CD4-positive, alpha-beta T cell treated with Interleukin-10 for 1 hour (primary cell): ENCODE measurements at places on chromosomes 7 and 10.

- no peak for DNase-seq
These were observed 4.5 kb downstream of the SKIDA1 start for GRCh38 chr10:21520949-21521348.

- DNase-seq, result no peak
These were observed 5.2 kb downstream of the SEMA3E start for GRCh38 chr7:83643739-83644138.

DNA sequence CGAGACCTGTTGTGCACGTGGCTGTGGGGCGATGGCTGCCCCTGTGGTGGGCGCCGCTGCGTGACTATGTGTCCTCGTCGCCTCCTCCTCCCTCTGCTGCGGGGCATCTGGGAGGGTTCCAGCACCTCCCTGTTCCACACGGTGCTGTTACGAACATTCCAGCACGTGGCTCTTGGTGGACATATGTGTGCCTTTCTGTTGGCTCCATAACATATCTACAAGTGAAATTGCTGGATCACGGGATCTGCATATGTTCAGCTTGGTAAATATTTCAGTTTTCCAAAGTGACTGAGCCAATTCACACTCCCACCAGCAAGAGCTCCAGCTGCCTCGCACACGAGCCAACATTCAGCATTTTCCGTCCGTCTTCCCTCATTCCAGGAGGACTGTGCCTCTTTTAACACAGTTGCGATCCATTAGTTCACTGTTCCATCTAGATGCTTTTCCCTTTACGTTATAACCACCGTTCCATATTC, 25.1 kb downstream of the SNX8 start:
- no peak for DNase-seq

DNA sequence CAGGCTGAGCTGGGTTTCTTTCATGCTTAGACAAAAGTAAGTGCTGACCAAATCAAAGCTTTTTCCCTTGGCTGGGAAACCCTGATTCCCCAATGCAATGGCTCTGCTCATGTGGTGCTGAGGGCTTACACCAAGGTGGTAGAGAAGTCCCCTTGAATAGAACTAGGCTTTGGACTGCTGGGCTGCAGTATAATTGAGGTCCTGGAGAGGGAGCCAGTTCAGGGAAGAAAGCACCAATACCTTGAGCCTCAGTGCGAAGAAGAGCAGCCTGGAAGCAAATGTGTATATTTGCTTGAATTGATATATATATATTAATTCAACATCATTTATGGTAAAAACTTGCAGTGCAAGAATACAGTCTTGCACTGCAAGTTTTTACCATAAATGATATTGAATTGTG, 391.1 kb downstream of the RPS24 start:
- no peak for DNase-seq

GRCh38 chr10:71457908-71458307, 61.2 kb downstream of the CDH23 start:
- no peak for DNase-seq

DNA sequence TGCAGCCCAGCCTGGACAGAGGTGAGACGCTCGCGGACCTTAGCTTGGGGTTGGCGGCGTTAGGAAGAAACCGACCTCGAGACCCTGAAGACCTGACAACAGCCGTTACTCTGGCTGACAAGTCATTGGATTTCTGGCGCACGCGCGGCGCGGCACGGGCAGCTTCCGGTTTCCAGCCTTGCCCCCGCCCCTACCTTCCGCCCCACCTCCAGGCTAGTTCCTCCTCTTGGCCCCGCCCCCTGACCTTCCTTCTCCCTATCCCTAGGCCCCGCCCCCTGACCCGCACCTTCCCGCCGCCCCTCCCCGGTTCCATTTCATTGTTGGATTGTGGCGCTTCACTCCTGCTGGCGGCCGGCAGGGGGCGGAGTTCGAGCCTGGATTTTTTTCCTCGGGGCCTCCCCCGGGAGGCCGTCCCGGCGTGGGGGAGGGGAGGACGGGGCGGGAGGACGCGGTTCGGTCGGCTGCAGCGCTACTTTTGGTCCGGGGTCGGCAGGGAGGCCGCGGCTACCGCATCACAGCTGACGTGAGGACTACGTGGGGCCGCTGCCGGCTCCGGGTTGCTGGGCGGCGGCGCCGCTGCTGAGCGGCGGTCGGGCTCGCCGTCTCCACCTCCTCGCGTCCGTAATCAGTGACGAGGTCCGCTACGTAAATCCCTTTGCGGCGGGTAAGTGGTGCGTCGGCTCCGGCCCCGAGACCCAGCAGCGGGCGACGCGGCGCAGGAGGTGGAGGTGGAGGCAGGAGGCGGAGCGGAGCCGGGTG, at the start of gene CREM:
Gene CREM (plus strand): TSS at position 317 of the 759 bp plus-strand sequence. CDS start 10,990 bp downstream, outside the sequence.
- peak; percentile 98 for DNase-seq

DNA sequence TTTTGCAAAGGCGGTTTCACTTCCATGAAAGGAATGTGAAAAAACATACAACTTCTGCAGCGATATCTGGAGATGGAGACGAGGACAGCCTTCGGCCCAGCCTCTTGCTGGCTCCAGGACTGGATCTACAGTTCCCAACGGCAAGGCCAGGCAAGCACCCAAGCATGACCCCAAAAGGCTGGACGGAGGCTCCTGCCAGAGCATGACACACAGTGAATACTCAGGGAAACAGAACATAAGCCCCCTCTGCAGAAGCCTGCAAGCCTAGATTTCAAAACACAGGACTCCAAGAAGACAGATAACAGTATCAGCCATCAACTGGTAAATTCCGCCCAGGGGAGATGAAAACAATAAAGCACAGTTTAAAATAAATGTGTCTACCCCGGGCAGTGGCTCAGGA, 3.3 kb upstream of the LRRC27 start:
- DNase-seq, result no peak

DNA sequence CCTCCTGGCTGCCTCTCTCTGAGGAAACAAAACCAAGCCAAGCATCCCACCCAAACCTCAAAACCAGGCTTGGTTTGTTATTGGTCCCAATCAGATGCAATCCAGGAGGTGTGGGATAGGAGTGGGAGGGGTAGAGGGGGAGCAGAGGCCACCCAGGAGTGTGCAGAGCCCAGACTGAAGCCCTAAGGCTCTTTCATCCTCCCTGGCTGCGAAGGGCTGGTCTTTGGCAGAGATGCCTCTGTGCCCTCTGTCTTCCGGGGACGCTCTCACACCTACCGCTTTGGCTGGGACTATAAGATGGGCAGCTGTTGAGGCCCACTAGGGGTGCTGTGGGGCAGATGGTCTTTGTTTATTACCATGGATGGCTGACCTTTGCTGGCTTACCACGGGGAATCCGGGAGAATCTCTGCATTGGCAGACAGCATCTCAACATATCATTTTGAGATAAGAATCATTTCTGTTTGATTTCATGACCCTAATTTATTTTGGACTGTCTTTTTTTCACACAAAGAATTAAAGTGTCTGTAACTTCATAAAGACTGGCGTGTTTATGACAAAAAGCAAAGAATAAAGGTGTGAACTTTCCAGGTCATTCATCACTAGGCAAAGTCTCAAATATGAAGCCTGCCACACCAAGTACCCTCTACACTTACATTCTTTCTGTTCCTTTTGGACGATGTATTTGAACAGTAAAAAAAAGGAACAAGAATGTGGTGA, 6.5 kb upstream of the DENND2A start:
- DNase-seq, result peak; percentile 45

- no peak for DNase-seq
These were observed 443.7 kb upstream of the GRM3 start for GRCh38 chr7:86199881-86200614.

- DNase-seq, result no peak
These were observed 187.4 kb upstream of the GRB10 start for GRCh38 chr7:50970092-50970491.

DNA sequence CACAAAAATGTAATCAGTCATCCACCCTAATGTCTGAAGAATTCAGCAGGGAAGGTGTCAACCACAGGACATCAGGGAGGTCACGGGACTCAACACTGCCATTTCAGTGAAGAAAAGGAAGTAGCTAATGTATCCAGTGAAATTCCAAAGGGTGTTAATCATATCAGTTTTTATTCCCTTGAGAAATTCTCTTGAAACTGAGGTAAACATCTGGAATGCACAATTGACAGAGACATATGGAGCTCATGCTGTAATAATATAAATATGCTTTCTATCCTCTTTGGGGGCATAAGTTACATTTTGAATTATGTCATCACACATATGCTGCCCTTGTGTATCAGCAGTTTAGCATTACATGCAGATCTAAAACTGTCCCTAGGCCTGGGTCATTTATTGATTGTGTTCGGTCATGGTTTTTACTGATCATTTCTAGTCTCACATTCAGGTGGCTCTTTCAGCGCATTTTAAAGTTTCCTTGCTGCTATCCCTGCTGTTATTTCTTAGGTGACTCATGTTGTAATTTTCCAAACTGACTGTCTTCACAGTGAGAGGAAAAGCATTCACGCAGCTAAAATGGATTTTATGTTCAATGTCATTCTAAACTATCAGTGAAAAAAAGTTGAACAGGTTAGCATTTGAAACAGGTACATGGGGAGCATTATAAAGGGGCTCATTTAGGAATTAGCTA, 273.9 kb downstream of the TSPAN12 start:
- no peak for DNase-seq

DNA sequence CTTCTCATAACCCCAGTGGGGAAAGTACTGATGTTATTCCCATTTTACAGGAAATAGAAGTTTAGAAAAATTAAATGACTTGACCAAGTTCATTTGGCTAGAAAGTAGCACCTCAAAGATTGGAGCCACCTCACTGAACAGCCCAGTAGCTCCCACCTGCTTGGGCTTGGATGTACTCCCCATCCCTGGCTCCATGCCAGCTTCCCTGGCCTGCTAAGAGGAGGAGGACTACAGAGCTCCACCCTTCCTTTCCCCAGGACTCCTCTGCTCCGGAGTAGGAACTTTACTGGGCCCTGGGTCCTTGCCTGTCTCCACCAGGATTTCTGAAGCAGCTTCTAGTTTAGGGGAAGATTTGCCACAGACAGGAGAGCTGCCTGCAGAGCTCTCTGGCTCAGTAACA, 3.1 kb downstream of the HPS6 start:
- no peak for DNase-seq

- no peak for DNase-seq
These were observed 67.6 kb downstream of the TACC2 start for GRCh38 chr10:122056431-122057094.

DNA sequence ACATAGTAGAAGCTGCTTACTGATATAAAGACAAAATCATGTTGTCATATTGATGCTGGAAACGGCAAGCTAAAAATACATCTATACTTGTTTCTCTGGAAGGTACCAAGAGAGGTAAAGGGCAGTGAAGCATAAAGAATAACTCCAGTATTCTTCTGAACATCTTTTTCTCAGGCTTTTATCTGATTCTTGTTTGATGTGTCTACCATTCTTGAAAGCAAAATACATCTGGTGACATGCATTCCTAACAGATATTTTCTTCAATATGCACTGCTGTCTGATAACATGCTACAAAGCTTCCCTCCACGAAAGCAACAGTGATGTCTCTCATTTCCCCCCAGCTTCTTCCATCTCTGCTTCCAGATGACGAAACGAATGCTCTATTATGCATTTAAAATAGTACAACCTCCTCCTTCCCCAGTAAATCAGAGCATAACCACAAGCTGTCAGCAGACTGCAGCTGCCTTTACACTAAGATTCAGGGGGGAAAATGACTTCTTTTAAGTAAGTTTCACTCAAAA, 100.8 kb downstream of the ARHGAP21 start:
- DNase-seq, result peak; percentile 31

GRCh38 chr7:77808517-77808916, 9.9 kb downstream of the PHTF2 start:
- no peak for DNase-seq

GRCh38 chr10:125001313-125002046, 59.6 kb downstream of the ZRANB1 start:
- DNase-seq, result no peak

- DNase-seq, result no peak
These were observed 17.6 kb downstream of the NEURL1 start for GRCh38 chr10:103510791-103511752.

GRCh38 chr7:88965371-88965770, 169.8 kb upstream of the TEX47 start:
- DNase-seq, result no peak

DNA sequence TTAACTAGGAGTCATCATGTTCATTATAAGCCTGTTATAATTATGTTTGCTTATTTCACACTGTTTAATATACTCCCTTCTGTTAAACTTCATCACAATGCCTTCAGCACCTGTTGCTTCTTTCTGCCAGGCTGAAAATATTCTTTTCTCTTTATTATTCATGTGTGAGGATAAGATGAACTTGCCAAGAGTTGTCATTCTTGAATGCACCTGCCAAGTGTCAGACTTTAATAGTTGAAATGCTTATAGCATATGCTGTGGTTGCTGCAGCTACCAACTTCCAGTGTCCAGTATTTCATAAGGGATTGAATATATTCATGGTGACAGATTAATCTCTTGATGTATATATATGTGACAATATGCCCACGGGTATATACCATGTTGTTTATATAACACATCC, 339.2 kb upstream of the MEOX2 start:
- no peak for DNase-seq
